ENCODE measurements at places on chromosomes 3 and 15. TPM values are rescaled to one million over a fixed set of nuclear protein-coding genes. Genes with fewer than 3 reads are reported as not detected.

RAD18 gene
- 37.5 TPM for polyA plus RNA-seq

PDE8A gene
- polyA plus RNA-seq, result 12.0 TPM

RBPMS2 gene
- polyA plus RNA-seq, result not detected

BSN gene
- polyA plus RNA-seq, result 0.01 TPM

GOLGA6D gene
- not detected for polyA plus RNA-seq

CLEC3B gene
- polyA plus RNA-seq, result not detected

MNS1 gene
- 1.2 TPM for polyA plus RNA-seq

COL8A1 gene
- polyA plus RNA-seq, result 0.17 TPM

TM6SF1 gene
- polyA plus RNA-seq, result 2.7 TPM

PLSCR2 gene
- not detected for polyA plus RNA-seq

LRRC49 gene
- 3.4 TPM for polyA plus RNA-seq

GPR171 gene
- not detected for polyA plus RNA-seq

CFAP161 gene
- polyA plus RNA-seq, result not detected

C3orf20 gene
- 0.56 TPM for polyA plus RNA-seq

SAMMSON gene
- not detected for polyA plus RNA-seq

DISP2 gene
- polyA plus RNA-seq, result not detected

OR4F6 gene
- polyA plus RNA-seq, result not detected

DNAH12 gene
- 0.35 TPM for polyA plus RNA-seq

SEMA3G gene
- polyA plus RNA-seq, result not detected

FAM43A gene
- 1.6 TPM for polyA plus RNA-seq

GOLGA8R gene
- polyA plus RNA-seq, result not detected

SPESP1 gene
- polyA plus RNA-seq, result not detected

SLC2A2 gene
- polyA plus RNA-seq, result not detected

SOX2 gene
- polyA plus RNA-seq, result not detected

ARPP21 gene
- polyA plus RNA-seq, result not detected

CHRD gene
- not detected for polyA plus RNA-seq

ACVR2B gene
- 0.37 TPM for polyA plus RNA-seq

ROBO2 gene
- polyA plus RNA-seq, result 0.38 TPM

ISG20 gene
- 85.7 TPM for polyA plus RNA-seq

C3orf22 gene
- polyA plus RNA-seq, result not detected

ACKR4 gene
- polyA plus RNA-seq, result 0.08 TPM

TRIM71 gene
- 0.01 TPM for polyA plus RNA-seq

ATP2C1 gene
- 57.9 TPM for polyA plus RNA-seq

KNG1 gene
- not detected for polyA plus RNA-seq

C2CD4A gene
- not detected for polyA plus RNA-seq

KBTBD13 gene
- polyA plus RNA-seq, result not detected

PPP2R3A gene
- polyA plus RNA-seq, result 0.06 TPM

ERICH6 gene
- polyA plus RNA-seq, result not detected

GLDN gene
- 0.02 TPM for polyA plus RNA-seq

HESX1 gene
- 2.6 TPM for polyA plus RNA-seq

CYP8B1 gene
- not detected for polyA plus RNA-seq

RTP3 gene
- not detected for polyA plus RNA-seq

GRM2 gene
- not detected for polyA plus RNA-seq

TMEM108 gene
- polyA plus RNA-seq, result 0.21 TPM

DENND4A gene
- 21.6 TPM for polyA plus RNA-seq

PCOLCE2 gene
- polyA plus RNA-seq, result 0.40 TPM

SRGAP3 gene
- 0.98 TPM for polyA plus RNA-seq

ITPKA gene
- 0.10 TPM for polyA plus RNA-seq

SKOR1 gene
- polyA plus RNA-seq, result not detected

GHSR gene
- polyA plus RNA-seq, result not detected

PARP15 gene
- polyA plus RNA-seq, result 14.9 TPM

Data from GM12878 (cell line).